GDM1 (cell line): ENCODE measurements at places on chromosomes 13 and 19.
A peak's percentile ranks its signal among the peaks of the same experiment; 100 is the strongest.

DNA sequence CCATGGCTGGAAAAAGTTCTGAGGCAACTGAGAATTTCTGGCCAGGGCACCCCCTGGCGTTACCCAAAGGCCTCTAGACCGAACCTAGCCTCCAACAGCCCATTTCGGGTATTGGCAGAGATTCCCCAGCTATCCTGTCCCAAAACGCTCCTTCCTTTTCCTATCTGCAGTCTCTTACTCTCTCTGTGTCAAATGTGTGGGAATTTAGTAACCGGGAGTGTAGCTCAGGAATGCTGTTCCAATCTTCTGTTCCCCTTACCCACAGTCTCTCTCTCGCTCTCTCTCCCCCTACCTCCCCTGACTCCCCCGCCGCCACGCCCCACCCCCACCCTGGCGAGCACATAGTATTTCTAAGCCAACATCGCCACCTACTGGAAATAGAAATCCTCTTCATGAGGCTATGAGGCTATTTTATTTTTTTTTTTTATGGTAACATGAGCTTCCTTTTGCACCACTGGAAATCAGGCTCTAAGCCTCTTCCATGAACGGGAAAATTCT, 27.0 kb downstream of the OXGR1 start:
- DNase-seq = no peak

DNA sequence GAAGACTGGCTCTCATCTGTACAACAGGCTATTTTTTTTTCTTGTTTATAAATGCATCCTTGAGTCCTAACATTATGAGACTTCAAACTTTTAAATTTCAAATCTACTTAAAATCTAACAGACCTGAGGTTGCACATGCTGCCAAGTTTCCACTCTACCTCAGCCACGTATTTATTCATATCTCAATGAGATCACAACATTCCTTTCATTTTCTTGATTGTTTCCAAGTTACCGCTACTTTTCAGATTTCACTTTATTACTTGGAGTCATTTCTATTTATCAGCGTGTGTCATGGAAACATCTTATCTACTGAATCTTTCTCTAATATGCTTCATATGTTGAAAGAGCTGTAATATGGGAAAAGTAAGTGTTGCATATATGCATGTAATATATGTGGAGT, 1257.5 kb upstream of the ATXN8OS start:
- no peak for DNase-seq

GRCh38 chr19:35549174-35549788, 3.9 kb downstream of the TMEM147 start:
- DNase-seq = peak; percentile 19

DNA sequence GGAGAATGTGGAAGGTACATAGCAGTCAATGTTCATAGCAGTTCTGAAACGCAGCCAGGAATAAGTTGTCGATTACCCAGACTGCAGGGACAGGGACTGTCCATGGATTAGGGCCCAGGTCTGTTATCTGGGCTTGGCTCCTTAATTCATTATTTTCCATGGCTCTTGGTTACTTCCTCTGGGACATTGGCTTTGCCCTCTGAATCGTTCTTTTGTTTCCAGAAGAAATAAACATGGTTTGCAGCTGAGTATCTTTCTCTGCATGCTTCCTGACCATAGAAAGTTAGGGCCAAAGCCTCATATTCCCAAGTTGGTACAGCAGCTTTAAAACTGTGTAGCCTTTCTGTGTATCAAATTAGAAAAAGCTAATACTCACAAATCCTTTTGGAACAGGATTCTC, 121.7 kb upstream of the MAB21L1 start:
- DNase-seq = no peak

DNA sequence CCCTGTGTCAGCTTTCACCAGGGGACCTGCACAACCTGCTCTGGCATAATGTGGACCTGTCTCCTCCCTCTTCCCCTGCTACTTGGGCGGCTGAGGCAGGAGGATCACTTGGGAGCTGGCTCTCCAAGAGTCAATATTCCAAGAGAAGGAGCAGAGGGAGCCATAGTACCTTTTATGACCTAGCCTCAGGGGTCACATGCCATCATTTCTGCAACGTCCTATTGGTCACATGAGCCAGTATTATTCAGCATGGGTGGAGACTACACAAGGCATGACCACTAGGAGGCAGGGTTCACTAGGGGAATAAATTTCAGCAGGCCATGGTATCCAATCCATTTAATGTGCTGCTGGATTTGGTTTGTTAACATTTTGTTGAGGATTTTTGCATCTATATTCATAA, 12.0 kb upstream of the SHFL start:
- DNase-seq = peak; percentile 17

GRCh38 chr19:1923319-1923718, 17.7 kb upstream of the CSNK1G2 start:
- DNase-seq = no peak

- no peak for DNase-seq
Measured at GRCh38 chr19:47353307-47353712, 4.2 kb downstream of the DHX34 start.

DNA sequence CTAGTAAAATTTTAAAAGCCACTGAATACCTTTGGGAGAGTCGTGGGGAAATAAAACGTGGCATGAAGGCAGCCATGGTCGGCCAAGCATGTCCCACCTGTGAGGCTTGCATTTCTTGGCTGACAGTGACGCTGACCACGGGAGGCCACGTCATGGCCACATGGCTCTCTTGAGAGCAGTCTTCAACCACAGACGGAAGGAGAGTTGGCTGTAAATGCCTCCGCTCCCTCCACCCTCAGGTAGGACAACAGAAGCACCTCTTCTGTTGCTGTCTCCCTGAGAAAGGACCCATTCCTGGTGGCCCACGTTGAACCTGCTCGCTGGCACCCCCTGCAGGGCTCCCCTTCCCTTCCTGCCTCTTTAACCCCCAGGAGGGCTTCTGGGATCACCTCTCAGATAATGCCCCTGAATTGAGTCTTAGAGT, 10.6 kb upstream of the LRRC25 start:
- DNase-seq = peak; percentile 30

DNA sequence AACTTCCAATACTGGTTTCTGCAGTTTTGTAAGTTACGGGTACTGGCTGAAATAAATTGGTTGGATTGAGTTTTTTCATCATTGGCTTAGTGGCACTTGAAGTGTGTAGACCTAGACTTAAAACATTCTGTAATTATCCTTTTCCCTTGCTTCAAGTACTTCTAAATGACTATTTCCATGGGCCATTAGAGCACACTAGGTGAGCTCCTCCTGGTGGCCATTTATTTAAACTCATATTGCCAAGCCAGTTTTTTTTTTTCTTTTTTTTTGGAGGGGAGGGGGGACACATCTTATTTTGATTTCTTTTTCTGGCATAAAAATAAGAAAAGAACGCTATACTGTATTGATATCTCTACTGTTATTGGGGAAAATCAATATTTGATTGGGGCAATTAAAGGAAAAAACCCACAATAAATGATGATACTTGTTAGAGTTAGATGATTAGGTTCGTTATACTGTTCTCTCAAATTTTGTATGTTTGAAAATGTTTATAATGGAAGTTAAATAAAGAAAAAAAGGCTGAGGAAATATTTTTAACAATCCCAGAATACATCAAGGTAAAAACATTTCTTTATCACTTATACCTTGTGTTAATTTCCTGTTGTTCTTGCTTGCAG, 82.9 kb downstream of the PDS5B start:
- DNase-seq = no peak

- DNase-seq = no peak
Measured at GRCh38 chr13:109151696-109152095, 522.3 kb downstream of the MYO16 start.

- DNase-seq = no peak
Measured at GRCh38 chr19:34316741-34317301, 48.2 kb upstream of the GPI start.

GRCh38 chr13:52344108-52344507, 61.9 kb downstream of the THSD1 start:
- no peak for DNase-seq

- no peak for DNase-seq
Measured at GRCh38 chr13:29131159-29131558, 311.0 kb downstream of the MTUS2 start.

- no peak for DNase-seq
Measured at GRCh38 chr19:41319500-41320184, 9.7 kb downstream of the CCDC97 start.

DNA sequence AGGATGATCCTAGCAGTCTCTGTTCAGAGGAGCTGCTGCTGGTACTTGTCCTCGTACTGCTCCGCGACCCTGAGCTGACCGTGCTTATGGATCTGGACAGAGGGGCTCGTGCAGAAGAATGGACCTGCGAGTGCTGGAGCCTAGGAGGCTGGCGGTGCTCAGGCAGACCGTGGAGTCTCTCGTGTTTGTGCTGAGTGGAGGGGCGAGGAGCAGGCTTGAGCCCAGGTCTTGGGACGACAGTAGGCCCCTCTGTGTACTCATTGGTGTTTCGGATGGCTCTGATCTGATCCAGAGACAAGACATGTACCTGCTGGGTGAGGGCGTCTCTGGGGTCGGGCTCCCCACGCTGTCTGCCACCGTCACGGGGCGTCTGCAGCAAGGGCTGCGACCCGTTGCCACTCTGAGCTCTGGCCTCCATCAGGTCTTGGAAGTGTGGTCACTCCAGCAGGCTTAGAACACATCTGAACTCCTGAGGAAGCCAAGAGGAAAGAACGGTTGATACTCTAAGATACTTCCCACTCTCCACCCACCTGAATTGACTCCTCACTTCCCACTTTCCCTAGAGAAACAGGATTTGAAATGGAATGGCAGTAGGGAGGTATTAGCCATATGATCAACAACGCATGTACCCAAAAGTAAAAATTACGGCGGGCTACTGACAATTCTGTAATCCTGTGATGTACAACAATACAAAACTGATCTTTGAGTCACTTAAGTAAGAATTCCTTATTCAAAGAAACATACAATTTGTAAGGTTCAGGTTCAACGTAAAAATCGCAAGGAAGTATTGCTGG, 3.4 kb downstream of the SPRY2 start:
- DNase-seq = no peak

- DNase-seq = no peak
Measured at GRCh38 chr13:74115133-74115532, 19.1 kb downstream of the KLF12 start.

- DNase-seq = no peak
Measured at GRCh38 chr19:17944301-17944700, 11.5 kb downstream of the CCDC124 start.

- no peak for DNase-seq
Measured at GRCh38 chr13:67557118-67557517, 327.0 kb upstream of the PCDH9 start.

DNA sequence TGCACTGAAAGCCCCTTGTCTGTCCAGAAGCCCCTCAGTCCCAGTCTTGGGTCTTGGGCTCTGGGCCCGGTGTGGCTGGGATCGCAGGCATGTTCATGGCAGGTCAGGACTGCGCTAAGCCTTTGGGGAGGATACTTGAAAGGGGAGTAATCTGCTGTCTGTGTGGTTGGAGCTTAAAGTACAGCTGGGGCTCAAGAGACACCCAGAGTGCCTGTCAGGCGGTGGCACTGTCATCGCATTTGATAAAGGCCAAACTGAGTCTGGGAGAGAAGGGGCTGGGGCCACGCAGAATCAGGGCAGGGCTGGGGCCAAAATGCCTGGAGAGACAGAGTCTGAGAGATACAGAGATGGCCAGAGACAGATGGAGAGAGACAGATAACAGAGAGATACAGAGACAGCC, 4.2 kb upstream of the CILP2 start:
- DNase-seq = no peak

- no peak for DNase-seq
Measured at GRCh38 chr13:94188201-94188854, 291.2 kb downstream of the DCT start.

GRCh38 chr13:90099847-90100246, 1247.6 kb upstream of the MIR17HG start:
- DNase-seq = no peak

DNA sequence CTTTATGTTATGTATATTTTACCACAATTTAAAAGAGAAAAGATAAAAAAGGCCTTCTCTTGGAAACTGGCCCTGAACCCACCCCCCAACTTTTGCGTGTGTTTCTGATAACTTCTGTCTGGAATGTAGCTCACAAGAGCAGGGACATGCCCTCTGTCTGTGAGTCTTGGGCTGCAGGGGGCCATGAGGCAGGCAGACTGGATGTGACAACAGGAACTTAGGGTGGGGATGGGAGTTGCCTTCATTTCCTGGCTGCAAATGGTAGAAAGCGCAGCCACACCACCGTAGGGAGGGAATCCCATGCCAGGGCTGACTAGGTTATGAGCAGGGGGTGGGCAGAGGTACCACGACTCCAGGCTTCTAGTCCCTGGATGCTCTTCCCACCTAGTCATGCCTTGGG, 21.9 kb downstream of the CILP2 start:
- DNase-seq = no peak

- DNase-seq = no peak
Measured at GRCh38 chr13:78409172-78409571, 194.2 kb downstream of the POU4F1 start.

DNA sequence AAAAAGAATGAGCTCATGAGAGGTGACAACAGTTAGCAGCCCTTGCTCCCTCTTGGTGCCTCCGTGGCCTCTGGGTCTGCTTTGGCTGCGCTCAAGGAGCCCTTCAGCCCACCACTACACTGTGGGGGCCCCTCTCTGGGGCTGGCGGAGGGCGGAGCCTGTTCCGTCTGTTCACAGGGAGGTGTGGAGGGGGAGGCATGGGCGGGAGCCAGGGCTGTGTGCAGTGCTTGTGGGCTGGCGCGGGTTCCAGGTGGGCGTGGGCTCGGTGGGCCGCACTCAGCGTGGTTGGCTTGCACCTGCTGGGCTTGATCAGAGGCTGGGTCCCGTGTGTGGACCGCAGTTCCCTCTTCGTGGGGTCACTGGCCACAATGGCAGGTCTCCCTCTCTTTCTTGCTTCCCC, 953.4 kb upstream of the PRR20A start:
- DNase-seq = no peak

GRCh38 chr13:20394506-20394905, 131.2 kb downstream of the CRYL1 start:
- no peak for DNase-seq

- no peak for DNase-seq
Measured at GRCh38 chr19:49879243-49879963, 1.9 kb downstream of the TBC1D17 start.

- no peak for DNase-seq
Measured at GRCh38 chr13:101258509-101258908, 157.8 kb downstream of the NALCN start.

DNA sequence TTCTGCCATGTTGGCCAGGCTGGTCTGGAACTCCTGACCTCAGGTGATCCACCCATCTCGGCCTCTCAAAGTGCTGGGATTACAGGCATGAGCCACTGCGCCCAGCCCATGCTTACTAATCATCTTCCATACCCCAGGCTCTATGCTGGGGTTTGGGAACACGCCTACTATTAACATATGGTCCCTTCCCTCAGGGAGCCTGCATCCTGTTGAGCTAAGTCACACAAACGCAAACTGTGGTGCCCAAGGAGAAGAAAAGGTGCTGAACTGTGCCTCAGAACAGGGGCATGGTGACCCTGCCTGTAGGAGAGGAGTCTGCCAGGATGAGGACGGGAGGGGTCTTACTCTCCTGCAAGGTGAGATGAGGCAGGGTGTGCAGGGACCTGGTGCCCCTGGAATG, 5.6 kb downstream of the MICOS13 start:
- DNase-seq = no peak

- DNase-seq = no peak
Measured at GRCh38 chr13:78625384-78625783, 22.0 kb upstream of the POU4F1 start.
